ENCODE measurements at places on chromosomes 6 and 20.

GRCh38 chr20:35870541-35871258, 83.6 kb downstream of the SCAND1 start:
- no peak for DNase-seq

DNA sequence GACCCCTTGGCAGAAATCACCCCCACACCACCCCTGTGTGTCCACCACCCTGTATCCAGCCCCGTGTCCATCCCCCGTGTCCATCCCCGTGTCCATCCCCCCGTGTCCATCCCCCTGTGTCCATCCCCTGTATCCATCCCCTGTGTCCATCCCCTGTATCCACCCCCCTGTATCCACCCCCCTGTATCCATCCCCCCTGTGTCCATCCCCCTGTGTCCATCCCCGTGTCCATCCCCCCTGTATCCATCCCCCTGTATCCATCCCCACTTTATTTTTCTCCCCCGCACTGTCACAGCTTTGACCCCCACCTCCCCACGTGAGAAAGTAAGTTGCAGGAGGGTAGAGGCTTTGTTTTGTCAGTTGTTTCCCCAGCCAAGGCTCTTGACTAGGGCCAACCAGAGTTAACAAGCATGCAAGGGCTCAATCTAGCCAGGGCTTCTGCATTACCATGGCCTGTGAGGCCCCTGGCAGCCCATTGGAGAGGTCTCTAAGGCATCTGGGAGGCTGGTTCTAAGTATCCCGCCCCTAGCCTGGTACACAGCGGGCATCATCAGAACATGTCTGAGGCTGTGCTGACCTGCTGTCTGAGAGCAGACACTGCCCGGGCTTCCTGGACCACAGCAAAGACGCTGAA, 18.1 kb upstream of the SIRPA start:
- no peak for DNase-seq

- DNase-seq = no peak
Observed at GRCh38 chr6:112835078-112835477, 487.9 kb downstream of the RFPL4B start.

DNA sequence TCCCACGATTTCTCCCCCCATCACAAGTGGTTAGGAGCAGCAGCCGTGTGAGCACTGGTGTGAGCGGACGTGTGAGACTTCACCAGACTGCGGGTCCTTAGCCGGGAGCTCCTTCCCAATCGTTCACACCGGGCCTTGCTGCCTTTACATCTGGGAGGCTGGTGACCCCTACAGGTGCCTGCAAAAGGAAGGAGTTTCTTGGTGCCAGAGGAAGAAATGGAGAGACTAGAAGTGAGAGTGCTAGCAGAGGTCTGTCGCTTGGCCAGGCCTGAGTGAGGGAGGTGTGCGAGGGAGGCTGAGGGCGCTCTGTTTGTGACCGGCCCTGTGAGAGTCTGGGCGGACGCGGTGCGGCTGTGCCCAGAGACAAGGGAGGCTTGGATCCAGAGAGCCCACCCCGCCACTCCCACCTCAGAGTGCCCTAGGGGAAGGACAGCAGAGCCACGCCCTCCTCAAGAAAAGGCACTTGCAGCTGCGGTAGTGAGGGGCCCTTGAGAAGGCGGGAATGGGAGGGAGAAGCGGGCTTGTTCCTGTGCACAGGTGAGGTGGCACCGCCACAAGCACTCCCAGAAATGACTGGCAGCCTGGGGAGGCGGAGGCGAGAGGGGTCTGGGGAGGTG, 10.0 kb upstream of the ARMC2 start:
- no peak for DNase-seq

DNA sequence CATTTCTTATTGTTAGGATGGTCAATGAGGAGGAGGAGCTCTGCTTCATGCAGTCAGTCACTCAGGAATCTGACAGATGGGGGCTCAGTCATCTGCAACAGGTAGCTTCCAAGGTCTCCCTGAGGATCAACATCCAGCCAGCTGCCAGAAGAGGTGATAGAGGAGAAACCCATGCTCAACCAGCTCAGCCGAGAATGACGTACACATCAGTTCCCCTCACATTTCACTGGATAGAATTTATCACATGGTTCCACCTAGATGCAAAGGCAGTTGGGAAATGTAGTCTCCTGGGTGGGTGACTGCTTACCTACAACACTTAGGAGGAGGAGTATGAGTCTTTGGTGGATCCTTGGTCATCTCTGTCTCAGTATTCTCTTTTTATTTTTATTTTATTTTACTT, 144.5 kb downstream of the CEBPB start:
- DNase-seq = no peak

GRCh38 chr6:163721922-163722692, 307.6 kb downstream of the QKI start:
- DNase-seq = no peak

DNA sequence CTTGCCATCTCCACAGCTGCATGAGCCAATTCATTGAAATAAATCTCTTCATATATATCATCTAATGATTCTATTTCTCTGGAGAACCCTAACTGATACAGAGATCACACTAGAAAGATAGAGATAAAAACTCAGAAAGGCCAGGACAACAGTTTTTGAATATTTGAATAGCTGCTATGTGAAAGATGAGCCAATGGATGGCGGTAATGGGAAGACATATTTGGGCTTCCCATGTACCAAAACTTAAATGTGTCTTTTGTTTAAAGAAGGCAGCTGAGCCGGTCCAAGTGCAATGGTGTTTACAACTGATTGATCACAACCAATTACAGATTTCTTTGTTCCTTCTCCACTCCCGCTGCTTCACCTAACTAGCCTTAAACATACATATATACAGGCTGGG, 35.1 kb downstream of the SGK1 start:
- DNase-seq = no peak

Measured in stimulated activated CD8-positive, alpha-beta memory T cell treated with anti-CD3 and anti-CD28 coated beads, Interleukin-2, amount 100 ng/mL, for 1 hour (primary cell).